ENCODE measurements at places on chromosomes 3 and 15.

DNA sequence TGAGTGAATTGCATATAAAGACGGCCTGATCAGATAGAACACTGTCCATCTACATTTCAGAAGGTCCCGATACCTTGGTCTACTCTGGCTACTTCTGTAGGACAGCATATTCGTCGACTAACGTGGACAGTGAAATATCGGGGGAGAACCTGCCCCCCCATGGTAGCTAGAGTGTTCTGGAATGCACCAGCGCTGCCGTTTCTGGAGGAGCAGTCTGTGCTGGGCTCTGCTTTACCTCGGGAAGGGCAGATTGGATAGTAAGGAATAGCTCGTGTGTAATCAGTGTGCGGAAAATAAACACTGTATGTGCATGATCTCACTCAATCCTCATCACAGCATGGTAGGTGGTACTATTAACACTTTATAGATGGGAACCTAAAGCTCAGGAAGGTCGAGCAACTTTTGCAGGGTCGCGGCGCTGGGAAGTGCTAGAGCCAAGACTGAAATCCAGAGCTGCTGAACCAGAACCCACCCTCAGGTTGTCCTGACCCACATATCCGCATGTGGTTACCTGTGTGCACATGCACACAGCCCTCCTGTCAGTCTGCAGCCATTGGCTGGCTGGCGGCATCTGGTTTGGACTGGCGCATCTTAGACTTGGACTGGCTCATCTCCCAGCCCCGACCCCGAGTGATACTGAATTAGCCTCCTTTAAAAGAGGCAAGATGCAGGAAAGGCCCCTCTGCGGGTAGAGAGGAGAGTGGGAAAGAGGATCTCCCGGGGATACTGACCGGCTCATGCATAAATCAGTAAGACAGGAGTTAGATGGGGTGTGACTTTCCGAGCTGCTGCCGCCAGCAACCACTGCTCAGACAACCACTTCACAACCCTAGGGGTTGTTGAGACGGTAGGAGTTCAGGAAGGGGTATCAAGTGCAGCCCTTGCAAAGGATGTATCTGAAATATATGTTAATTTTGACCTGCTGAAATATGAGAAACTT lies 155.0 kb upstream of the BHLHE40 start:
- no peak for DNase-seq

DNA sequence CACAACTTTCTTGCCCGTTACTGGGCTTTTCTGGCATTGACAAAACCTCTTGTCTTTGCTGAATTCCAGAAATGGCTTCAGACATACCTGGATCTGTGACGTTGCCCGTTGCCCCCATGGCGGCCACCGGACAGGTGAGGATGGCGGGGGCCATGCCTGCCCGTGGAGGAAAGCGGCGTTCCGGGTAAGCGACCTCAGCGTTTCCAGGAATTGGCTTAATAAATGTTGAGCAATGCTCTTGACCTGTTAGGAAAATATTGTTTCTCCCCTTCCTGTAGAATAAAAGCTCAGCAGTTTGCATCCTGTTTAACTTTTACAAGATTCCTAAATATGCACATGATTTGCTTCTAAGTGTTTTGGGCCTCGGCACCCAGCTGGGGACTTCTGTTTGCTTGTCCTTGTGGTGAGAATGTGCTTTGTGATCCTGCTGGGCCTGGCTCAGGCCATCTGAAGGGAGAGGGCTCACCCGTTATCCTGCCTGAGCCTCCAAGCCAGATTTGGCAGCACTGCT lies 46.7 kb downstream of the ARNT2 start:
- DNase-seq: no peak

- no peak for DNase-seq
Observed at GRCh38 chr15:39095218-39095879, 485.5 kb upstream of the THBS1 start.

- no peak for DNase-seq
Observed at GRCh38 chr3:172542999-172543398, 19.8 kb upstream of the TNFSF10 start.

- no peak for DNase-seq
Observed at GRCh38 chr3:125107861-125108567, 52.2 kb upstream of the HEG1 start.

DNA sequence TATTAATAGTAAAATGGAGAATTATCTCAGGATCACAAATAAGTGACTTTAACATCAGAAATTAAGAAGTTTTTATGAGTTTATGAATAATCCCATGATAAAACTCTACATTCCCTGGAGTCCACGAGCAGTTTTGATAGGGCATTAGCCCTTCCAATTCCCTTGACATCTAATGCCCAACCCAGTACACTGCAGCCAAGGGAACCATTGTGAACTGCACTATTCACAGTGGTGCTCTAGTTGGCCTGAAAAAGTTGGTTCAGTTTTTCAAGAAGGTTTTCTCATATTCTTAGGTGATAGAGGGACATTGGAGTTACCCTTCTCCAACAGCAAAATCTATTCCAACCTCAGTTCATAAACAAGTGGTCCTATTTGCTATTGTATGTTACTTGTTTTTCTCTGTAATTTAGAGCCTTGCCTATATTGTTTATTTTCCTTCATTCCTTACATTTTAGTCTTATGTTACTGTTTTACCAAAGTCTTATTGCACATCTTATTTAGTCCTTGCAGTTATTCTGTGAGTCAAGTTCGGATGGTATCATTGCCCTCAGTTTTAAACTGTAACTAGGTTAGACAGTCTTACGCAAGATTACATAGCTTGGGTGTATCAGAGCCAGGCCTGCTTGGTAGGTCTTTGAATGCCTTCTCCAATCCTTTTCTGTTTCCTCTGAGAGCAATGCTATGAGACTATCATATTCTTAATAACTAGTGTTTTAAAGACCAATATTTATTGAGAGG lies 57.9 kb upstream of the SAMMSON start:
- DNase-seq: no peak

DNA sequence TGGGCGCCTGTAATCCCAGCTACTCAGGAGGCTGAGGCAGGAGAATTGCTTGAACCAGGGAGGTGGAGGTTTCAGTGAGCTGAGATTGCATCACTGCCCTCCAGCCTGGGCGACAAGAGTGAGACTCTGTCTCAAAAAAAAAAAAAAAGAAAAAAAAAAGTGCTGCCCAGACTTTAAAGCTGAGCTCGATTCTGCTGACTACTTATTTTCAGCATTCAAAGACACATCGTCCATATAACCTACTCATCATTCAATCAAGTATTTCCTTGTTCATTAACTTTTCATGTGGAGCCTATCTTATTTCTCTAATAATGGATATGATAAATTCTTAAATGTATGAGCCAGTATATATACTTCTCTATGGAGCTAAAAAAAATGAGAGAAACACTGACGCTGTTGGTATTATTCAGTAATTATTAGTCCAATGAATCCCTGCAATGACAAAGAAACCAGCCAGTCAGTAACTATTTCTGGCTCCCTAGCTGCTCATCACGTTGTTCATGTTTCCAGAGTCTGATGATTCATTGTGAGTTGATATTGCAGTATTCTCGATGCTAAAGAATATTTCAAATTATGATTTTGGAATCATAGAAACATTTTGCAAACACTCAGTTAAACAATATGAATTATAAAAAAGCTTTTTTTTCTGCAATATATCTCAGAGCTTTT lies 111.9 kb downstream of the RAP2B start:
- no peak for DNase-seq

DNA sequence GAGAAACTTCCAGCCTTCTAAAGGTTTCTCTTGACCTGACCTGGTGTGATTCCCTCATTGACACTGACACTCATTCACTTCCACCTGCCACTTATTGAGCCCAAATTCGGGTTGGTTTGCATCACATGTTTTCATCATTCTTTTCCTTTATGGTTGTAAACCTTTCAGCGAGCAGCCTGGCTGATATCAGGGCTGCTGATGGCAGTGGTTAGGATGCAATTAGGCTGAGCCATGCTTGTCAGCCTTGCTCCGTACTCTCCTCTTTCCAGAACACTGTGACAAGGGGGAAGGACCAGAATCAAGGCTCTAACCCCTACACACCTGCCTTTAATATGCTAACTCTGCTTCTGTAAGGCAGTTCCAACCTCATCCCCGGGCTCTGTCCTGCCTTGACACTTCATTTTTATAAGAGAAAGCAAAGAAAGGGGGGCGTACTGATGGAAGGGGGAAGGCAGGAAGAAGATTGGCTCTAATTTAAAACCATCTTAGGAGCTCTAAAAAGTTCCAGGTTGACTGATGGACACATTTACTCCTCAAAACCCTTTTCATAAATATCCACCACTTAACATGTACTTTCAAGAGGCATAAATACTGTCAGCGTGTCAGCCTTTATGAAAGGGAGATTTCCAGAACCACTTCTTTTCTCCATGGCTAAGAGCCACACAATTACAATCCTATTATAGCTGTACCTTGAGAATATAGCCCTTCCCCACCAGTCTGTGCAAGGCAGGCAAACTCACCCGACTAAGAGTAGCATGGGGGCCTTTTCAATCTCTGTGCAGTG lies 5.7 kb downstream of the NMNAT3 start:
- no peak for DNase-seq

GRCh38 chr3:71360180-71360579 lies 223.3 kb downstream of the FOXP1 start:
- DNase-seq: no peak

GRCh38 chr3:153897842-153898241 lies 223.3 kb upstream of the ARHGEF26 start:
- DNase-seq: no peak

GRCh38 chr15:61003437-61004218 lies 225.5 kb downstream of the RORA start:
- no peak for DNase-seq

DNA sequence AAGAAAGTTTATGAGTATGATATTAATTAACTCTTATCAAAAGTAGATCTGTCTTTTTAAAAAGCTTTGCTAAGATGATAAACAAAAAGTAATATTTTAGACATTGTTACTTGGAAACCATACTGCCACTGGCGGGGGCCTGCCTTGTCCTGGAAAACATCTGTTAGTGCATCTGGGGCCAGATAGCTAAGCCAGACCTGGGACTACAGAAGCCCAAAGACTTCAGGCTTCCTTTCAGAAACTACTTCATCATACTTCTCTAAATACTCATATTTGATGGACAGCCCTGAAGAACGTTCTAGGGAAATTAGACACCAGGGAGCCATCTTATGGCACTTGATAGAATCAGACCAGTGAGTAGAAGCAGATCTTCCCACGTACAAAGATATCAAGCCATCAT lies 795.4 kb upstream of the SEMA6D start:
- DNase-seq: no peak
